ENCODE measurements at places on chromosomes 16 and 17. TPM values are rescaled to one million over a fixed set of nuclear protein-coding genes. Genes with fewer than 3 reads are reported as not detected.

Gene KRT31
- not detected for total RNA-seq

Gene KCTD11
- total RNA-seq, result 1.4 TPM

Gene ORMDL3
- 140 TPM for total RNA-seq

- DNase-seq, result no peak
Observed at GRCh38 chr17:82807101-82807500, 32.7 kb downstream of the ZNF750 start.

DNA sequence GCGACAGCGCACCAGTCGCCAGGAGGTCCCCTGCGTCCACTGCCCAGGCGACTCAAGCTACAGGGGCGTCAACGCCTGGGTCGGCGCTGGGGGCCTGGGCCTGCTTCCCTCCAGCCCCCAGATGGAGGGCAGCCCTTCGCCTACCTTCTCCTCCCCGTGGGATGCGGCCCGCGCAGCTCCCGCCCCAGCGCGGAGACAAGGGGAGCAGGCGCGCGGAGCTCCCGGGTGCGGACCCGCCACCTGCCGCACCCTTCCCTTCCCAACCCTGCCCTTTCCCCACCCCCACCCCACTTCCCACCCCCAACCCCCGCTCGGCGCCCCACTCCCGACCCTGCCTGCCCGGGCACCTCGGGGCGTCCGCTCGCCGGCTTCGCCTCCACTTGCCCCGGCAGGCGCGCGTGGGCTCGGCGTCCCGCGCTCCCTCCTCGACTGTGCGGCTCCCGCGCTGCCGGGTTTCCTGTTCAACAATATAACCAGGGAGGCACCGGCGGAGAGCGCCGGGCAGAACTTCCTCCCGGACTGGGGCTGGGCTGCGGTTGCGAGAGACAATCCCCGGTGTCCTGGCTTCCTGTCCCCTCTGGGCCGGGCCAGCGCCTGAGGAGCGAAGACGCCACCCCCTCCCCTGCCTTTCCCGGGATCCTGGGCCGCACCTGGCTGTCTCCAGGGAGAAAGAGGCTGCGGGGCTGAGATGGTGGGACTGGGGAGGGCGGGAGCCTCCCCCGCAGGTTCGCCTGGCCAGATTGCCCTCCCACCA is at the start of gene ARHGAP27:
TSS of gene ARHGAP27 (minus strand) at position 466 of the 754 bp plus-strand sequence. CDS start 2,591 bp downstream, outside the sequence.
- DNase-seq, result no peak

DNA sequence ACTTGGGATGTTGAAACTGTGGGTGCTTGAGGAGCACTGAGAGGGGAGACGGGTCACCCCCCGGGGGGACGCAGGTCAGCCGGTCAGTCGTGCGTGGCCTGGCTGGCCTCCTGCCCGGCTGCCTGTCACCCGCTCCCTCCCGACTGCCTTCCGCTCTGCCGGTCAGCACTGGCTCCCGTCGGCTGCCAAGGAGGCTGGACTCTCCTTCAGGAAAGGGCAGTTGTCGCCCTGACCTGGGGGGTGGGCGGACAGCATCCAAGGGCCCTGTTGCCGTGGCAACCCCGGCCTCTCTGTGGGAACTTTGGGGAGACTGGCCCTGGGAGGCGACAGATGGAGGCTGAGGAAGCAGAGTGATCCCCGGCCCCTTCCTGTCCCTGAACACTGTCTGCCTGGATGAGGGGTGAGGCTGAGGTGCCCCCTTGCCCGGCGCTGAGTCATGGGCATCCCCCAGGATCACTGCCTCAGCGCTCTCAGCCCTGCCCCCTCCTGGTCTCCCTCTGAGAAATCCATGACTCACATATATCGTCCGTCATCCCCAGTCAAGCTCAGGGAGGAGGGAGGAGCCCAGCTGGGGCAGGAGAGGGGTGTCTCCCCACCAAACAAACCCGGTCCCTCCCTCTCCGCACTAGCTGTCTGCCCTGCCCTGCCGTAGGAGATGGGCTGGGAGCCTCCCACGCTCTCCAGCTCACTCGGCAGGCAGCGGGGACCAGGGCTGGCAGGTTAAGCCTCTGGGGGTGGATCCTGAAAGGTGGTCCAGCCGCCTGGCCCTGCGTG is at the start of gene ADGRG1:
TSS of gene ADGRG1 (plus strand) at position 623 of the 774 bp plus-strand sequence. CDS start 21,658 bp downstream, outside the sequence.
- DNase-seq, result peak; percentile 31

Measured in CD8-positive, alpha-beta T cell (primary cell).